ENCODE measurements at places on chromosomes 7 and 10.

- DNase-seq: peak; percentile 24
Measured at GRCh38 chr10:86285136-86285790, 81.3 kb downstream of the GRID1 start.

GRCh38 chr10:104109908-104110662, 11.9 kb upstream of the SFR1 start:
- DNase-seq: no peak

DNA sequence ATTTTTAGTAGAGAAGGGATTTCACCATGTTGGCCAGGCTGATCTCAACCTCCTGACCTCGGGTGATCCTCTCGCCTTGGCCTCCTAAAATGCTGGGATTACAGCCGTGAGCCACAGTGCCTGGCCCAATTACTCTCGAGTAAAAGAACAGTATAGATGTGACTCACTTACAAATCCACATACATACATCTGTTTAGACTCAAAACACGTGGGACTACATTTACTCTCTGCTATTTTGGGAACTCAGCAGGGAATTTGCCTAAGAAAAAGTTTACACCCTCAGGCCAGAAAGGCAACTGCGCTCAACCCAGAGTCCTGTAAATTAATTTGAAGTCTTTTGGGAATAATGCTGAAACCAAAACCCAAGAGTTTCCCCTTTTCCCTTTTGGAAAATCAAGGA, 289.7 kb downstream of the KLF6 start:
- DNase-seq: no peak

GRCh38 chr7:44323381-44324203, 1.8 kb downstream of the CAMK2B start:
- DNase-seq: no peak

DNA sequence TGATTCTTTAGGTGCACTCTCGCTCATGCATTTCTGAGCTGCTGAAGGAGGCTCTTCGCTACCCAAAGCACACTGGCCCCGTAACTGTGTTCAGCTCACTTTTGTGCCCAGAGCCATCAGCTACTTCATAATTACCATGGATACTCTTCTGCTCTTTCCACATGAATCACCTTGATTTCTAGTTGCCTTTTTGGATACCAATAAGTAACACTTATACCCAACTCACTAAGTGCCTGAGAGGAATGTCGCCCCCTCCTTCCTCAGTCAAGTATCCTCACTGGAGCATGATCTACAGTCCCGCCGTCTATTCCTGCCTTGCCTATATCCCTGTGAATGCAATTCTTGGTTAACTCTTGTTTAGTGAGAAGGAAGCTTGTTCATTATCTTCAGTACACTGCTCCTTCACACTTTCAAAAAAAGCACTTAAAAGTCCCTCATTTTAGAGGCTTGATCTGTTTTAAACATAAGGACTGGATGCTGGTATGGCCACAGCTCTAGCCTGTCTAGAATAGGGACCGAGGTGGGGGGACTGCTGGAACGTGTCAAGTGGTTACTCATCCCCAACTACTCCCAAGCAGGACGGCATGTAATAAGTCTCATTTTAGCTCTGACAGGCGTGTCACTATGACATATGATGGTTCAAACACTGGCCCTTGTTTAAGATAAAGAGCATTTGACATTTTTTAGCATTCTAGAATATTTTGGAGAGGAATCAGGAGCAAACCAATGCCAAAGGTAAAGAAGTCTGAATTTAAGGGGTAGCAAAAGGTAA, 23.7 kb downstream of the SVIL start:
- DNase-seq: no peak

GRCh38 chr10:33117816-33118215, 159.8 kb upstream of the ITGB1 start:
- DNase-seq: no peak

DNA sequence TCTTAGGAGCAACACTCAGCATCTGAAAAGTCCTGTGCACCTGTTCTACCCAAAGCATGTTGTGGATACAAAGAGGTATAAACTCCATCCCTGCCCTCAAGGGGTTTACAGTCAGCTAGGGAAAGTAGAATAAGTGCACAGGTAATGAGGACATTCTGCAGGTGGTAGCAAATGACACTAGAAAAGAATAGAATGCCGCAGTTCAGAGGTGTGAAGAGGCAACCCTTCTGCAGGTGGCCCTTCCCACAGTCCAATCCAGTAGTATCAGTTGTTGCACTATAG, 36.7 kb downstream of the WBP1L start:
- no peak for DNase-seq

DNA sequence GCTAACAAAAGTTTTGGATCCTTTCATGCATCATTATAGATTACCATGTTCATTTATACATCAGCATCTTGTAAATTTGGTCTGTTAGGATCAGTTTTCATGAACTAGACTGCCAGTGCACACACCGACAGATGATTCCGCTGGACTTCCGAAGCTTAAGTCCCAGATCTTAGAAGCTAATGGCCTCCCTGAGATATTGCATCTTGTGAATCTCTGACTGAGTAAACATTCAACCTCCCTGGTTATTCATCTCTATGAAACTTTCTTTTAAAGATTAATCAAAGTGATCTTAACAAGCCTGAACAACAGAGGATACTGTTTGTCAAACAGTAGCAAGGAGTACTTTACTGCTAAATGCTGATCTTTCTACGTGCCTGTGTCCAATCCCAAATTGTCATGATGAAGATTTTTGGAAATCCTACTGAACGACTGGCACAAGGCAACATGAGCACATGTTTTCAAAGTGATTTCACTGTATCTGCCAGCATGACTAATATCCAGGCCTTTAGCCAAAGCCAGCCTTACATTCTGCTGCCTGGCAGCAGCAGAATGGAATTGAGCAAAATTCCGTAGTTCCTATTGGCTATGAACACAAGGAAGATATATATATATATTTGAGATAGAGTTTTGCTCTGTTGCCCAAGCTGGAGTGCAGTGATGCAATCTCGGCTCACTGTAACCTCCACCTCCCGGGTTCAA, 91.3 kb upstream of the ANK3 start:
- DNase-seq: peak; percentile 61

DNA sequence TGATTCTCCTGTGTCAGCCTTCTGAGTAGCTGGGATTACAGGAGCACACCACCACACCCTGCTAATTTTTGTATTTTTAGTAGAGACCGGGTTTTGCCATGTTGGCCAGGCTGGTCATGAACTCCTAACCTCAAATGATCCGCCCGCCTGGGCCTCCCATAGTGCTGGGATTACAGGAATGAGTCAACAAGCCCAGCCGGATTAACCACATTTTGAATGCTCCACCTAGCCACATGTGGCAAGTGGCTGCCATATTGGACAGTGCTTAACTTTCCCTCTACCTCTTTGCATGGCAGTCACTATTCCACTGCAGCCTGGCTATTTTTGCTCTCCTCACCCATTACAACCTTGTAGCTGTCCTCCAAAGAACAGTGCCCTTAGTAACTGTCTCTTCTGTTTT, 160.1 kb downstream of the GATA3 start:
- DNase-seq: no peak

DNA sequence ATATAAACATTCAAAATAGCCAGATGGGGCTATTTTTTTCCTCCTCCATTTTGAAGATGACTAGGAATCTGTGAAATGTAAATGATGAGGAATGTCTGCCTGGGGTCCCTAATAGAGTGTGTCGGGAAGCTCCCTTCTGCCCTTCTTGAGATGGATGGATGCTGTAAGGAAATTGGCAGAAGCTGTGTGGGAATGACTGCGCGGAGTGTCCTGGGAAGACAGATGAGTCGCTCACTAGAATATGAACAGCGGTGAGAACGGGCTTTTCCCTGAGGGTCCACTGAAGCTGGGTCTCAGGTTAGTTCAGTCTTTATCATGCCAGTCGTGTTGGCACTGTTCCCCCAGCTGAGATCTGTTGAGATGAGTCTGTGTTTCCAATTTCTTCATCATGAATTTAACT, 75.1 kb upstream of the PLPP4 start:
- DNase-seq: no peak

DNA sequence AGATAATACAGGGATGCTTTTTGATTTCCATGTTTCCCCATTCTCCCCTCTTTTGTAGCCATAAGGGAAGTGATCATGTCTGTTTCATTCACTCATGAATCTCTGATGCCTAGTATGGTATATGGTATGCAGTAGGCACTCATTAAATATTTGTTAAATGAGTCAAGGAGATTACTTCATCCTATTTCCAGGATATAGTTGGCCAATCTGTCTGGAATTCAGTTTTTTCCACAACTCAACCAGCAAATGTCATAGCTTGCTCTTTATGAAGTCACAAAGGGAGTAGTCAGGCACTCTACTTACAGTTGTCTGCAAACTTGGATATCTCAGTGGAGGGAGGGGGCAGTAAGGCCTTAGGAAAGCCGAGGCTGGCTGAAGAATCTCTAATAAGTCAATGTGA, 853.6 kb downstream of the LRMDA start:
- DNase-seq: no peak

DNA sequence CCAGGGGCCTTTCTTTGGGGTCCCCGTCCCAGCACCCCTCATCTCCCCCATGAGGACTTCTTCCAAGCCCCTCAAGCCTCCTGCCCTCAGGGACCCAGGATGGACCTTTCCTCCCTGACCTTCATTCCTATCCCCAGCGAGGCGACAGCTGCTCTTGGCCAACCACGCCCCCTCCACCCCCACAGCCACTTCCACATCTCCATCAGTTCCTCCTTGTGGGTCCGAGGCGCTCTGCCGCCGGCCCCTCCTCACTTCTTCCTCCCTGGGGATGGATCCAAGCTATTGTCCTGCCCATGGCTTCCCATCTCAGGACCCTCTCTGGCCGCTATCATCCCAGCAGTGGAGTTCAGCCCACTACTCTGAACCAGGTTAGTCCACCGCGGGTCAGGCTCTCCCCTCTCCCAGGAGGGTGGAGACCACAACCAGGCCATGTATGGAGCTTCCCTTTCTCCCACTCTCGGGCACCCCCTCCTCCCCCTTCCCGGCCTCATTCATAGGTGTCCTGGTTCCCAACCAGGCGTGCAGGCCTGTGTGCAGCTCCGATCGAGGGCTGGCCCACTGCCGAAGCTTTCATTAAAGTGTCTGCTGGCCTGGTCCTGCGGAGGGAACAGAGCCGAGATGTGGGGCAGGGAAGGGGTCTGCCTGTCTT, 1.7 kb upstream of the SH2B2 start:
- no peak for DNase-seq

DNA sequence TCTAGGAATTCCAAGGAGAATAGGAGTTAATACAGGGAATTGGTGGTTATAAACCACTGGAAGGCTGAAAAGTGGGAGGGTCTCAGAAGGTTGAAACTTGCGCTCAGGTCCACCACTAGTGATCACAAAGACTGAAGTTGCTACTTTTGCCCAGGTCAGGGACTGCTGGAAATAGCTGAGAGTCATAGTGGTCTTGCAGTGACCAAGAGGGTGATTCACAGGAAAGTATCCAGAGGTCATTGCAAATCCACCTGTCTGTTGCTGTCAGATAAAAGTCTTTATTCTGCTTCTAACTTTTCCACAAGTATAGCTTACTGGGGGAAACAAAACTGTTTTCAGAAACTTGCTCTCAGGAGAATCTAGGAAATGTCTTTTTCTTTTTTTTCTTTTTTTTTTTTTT, 211.5 kb upstream of the PRSS1 start:
- DNase-seq: no peak

DNA sequence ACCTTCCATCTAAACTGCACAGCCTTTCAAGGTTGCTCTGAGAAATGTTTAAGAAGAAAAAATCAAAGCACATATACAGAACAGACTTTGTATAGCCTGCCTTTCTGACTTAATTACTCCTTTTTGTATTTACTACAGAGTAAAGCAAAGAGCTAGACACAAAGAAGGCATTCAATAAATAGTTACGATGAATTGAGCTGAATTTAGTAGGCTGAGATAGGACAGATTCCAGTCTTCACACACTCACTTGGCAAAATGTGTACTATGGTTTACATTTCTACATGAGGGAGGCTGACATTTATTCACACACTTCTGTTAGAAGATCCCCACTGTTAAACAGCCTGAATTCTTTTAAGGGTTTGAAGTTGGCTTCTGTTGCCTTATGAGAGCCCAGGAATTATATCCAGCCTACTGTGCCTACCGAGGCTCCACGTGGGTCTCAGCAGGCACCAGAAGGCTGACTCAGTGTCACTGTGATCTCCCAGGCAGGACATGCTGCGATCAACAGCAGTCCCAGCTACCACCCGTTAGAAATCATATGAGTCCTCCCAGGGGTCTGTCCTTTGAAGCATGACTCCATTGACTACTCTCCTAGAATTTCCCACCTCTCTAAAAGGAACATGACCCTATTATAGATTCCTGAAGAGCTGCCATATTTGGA, 24.5 kb upstream of the SLC25A13 start:
- no peak for DNase-seq

GRCh38 chr7:57867884-57868701, 418.1 kb downstream of the ZNF716 start:
- peak; percentile 39 for DNase-seq

DNA sequence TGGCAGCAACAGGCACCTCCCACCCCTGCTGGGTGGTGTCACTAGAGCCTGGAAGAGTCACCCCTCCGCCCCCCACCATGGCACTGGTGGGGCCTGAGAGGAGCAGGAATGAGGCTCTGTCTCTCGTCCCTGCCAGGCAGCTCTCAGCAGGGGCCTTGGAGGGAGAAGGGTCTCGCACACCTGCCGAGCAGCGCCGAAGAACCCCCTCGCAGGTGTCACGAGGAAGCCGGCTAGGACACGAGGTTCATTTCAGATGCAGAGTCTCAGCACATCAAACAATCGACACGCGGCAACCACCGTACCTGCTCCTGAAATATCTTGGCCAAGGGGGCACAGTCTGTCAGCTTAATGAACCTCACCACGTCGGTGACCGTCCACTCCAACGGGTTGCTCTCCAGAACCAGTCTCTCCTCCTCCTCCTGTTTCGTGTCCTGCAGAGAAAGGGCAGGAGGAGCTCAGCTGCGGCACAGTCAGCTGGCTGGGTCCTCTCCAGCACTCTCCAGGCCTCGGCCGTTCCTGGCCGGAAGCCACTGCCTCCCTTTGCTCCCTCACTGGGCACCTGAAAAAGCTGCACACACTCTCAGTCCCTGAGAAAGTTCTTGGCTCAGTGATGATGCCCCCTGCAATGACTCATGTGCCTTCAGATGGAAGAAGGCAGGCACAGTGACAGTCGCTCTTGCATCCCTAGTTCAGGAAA, 240.1 kb downstream of the SFMBT2 start:
- no peak for DNase-seq

DNA sequence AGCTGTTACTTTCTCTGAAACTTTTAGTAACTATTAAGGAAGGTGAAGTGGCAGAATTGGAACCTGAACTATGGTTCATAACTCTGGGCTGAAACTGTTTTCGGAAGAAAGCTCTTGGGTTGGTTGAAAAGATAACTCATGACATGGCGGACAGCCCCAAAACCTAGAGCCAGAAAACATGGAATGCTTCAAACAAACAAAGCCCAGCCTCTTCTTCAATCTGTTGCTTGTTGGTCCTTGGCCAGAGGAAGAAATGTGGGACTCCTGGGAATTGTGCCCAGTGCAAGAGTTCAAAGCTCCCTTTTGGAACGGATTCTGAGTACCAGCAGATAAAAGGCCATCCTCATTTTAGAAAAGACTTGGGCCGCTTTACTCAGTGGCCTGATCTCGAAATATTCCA, 52.9 kb upstream of the CACNB2 start:
- no peak for DNase-seq

GRCh38 chr10:70575874-70576802, 26.4 kb downstream of the PRF1 start:
- no peak for DNase-seq
